Fibroblast of skin of abdomen (primary cell): ENCODE measurements at places on chromosomes 5 and 9.
A peak's percentile ranks its signal among the peaks of the same experiment; 100 is the strongest.

DNA sequence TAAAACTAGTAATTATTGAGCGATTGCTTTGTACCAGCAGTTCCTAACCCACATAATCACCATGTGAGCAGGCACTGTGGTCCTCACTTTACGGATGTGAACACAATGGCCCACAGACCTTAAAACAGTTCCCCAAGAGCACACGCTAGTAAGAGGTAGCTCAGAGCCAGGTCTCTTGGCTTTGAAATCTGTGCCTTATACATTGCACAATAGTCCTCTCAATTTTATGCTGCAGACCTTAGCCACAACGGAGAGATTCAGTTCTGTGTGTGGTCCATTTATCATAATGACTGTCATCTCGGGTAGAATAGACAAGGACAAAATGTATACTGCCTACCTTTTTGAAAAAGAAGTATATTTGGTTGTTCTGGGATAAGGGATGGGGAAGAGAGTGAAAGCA, 289.0 kb upstream of the ANKRD55 start:
- no peak for DNase-seq

DNA sequence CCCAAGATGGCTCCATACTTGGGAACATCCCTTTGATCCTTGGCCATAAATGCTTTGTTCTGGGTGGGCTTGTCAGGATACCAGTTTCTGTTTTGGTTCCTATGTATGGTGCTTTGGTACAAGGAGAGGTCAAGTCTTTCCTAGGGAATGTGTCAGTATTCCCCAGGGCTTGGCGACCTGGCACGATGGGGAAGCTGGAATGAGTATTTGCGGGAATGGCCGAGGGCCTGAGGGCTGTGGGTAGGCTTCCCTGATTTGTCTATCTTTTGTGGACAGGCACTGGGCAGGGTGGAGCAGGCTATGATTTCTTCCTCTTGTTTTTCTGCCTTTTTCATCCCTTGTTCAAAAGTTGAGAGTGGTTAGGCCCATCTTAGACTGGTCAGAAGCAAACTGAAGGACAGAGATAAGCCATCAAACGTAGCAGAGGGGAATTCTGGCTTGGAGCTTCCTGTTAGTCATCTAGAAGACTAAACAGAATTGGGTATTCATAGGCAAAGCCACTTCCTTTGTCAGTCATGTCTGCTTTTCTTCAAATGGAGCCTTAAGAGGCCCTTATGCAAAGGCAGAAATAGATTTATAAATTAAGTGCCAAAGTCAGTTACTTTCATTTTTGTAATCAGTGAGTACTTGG, 13.7 kb downstream of the DOCK2 start:
- peak; percentile 68 for DNase-seq

DNA sequence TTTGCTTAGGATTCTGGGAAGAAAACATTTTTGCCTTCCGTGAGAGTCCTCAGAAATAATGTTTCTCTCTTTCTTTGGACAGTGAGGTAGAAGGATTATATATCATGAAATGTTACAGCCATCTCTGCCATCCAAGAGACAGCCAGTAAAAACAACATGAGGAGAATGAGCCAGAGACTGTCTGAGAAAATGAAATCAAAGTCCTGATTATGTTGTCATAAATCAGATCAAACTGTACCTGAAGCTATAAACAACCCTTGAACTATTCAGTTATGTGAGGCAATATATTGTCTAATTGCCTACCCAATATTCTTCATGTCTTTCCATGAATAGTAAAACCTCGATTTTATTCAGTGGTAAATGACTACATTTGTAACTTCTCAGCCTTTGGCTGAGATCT, 9.2 kb upstream of the HTR4 start:
- no peak for DNase-seq

GRCh38 chr5:126166368-126166767, 256.8 kb upstream of the GRAMD2B start:
- no peak for DNase-seq

GRCh38 chr5:172910828-172911627, 48.2 kb upstream of the RPL26L1 start:
- DNase-seq: peak; percentile 52

- no peak for DNase-seq
These were observed 277.0 kb downstream of the SMARCA2 start for GRCh38 chr9:2291980-2292704.

DNA sequence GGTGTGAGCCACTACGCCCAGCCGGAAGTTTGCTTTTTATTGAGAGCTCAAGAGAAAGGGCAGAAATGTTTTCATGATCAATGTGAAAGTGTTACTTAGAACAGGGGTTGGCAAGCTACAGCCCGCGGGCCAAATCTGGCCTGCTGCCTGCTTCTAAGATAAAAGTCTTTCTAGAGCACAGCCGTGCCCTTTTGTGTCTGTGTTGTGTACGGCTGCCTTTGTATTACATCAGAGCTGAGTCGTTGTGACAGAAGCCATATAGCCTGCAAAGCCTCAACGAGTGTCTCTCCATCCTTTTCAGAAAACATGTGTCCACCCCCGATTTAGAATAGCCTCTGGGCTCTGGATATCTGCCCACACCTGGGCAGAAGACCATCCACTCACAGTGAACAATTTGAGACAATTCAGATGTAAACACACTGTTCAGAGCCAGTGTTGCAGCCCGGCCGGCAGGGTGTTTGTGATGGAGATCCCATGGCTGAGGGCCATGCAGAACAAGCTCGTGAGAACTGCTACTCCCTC, 28.8 kb downstream of the AK8 start:
- no peak for DNase-seq

- no peak for DNase-seq
These were observed 43.7 kb upstream of the RFX3 start for GRCh38 chr9:3569529-3569928.

DNA sequence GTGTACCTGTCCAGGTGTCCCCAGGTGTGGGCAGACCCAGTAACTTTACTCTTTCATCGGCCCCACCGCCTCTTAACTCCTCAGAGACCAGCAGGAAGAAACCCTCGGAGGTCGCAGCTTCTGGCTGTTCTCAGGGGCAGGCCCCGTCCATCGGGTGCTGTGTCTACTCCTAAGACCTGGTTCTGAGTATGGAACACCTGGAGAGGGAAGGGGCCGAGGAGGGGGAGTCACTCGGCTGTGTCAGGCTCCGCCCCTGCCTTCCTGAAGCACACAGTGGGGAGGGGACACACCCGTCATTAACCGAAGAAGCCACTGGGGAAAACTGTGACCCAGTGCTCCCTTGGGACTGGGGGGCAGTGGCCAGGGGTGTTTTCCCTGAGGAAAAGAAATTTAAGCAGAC, 22.3 kb downstream of the NTNG2 start:
- DNase-seq: no peak

DNA sequence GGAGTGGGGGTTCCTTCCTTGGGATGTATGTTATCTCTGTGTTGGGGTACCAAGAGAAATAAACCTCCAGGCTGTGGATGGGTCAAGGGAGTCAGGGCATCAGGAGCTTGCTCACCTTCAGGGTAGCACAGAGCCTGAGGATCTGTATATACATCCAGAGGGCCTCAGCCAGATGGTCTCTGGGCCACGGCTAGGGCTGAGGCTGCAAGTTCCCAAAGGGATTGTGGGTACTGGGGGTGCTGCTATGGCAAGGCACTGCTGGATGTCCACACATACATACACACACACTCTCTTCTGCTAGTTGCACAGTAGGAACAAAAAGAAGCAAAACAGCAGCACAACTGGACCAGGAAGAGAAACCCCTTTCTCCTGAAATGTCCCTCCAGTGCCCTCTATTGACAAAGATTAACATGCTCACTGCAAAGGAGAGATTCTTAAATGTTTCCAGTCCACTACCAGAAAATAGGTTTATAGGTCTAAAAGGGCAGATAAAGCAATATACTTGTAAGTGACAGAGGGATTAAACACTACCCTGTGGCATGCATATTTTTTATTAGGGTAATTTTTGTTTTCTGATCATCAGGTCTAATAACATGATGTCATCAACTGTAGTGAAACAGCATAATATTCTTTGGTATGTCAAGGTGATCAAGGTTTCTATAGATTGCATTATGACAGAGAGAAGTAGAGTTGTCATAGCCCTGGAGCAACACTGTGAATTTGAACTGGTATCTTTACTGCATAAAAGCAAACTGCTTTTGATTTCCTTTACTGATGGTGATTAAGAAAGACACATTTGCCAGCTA, 56.3 kb upstream of the KCNN2 start:
- peak; percentile 56 for DNase-seq

DNA sequence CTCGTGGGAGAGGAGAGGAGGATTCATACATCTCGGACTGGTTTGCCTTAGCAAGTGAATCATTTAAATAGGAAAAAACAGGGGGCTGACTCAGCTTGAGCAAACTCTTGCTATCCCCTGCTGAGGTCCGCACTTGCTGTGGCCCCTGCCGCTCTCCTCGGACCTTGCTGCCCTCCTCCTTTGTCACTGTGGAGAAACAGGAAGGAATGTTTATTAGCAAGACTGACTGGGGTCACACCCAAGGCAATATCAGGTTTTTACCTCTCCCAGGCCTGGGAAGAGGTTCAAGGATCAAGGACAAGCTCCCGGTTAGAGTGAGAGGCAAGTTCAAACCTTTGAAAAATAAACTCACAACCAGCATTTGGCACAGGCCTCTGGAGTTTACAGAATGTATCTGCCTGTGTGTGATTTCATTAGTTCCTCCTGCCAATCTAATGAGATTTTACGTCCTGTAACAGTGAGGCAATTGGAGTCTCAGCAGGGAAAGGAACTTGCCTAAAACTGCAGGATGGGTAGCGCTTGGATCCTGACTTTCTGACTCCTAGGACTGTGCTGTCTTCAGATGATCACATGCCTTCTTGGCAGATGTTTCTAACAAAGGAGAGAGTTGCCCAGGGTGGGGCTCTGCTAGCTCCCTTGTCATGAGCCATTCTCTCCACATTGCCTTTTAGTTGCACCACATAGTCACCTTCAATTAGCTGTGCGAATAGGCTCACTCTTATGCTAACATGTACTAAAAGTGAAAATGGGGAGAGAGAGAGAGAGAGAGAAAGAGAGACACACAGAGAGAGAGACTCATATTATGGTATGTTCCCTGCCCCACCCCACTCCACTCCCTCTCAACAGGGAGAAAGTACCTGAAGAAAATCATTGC, 108.6 kb upstream of the CDKN2B start:
- peak; percentile 51 for DNase-seq

GRCh38 chr5:77170-77501, 14.8 kb upstream of the PLEKHG4B start:
- no peak for DNase-seq

- no peak for DNase-seq
These were observed 109.9 kb downstream of the YIPF5 start for GRCh38 chr5:144060598-144060997.

DNA sequence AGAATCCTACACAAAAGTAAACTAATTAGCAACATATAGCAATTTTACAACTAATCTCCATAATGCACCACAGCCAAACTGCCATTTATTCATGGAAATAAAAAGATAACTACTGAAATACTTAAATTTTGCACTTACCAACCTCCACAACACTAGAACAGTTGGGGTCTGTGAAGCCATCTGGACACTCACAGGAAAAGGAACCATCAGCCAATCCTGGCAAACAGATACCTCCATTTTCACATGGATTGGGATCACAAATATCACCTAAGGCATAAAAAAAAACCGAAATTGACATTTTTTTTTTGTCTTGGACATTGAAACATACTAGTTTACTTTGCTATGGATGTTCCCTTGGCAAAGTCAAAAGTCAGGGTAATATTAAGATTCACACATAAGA, 130.7 kb downstream of the EDIL3 start:
- no peak for DNase-seq

GRCh38 chr5:81068063-81068462, 107.9 kb downstream of the RASGRF2 start:
- DNase-seq: no peak

GRCh38 chr5:92944903-92945604, 636.0 kb downstream of the NR2F1-AS1 start:
- peak; percentile 44 for DNase-seq

- DNase-seq: no peak
These were observed 1.6 kb downstream of the BTNL3 start for GRCh38 chr5:180990086-180990881.

- DNase-seq: peak; percentile 91
These were observed at the start of gene RAB3C for GRCh38 chr5:58582803-58583491. Gene RAB3C (plus strand): TSS chr5:58583075. CDS start chr5:58583209, 134 bp downstream.

- no peak for DNase-seq
These were observed 54.4 kb upstream of the TRAF1 start for GRCh38 chr9:120980951-120981350.

DNA sequence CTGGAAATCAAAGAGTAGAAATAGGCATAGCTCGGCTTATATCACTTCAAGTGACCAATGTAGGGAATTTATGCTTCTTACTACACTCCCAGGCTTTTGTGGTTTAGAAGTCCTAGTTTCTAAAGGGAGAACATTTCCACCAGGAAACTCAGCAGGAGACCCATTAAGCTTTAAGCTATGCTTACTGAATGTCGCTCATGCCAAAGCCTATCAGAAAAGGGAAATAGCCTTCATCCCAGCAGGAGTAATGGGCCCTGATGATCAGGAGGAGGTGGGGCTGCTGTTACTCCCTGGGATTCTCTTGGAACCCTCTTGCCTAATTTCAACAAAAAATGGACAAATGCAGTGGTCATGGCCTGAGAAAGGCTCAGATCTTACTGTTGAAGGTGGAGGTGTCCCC, 54.5 kb upstream of the SEMA6A start:
- no peak for DNase-seq

- DNase-seq: no peak
These were observed 81.5 kb upstream of the RASEF start for GRCh38 chr9:83144492-83144891.

GRCh38 chr5:118544887-118545449, 443.4 kb downstream of the DTWD2 start:
- peak; percentile 51 for DNase-seq

DNA sequence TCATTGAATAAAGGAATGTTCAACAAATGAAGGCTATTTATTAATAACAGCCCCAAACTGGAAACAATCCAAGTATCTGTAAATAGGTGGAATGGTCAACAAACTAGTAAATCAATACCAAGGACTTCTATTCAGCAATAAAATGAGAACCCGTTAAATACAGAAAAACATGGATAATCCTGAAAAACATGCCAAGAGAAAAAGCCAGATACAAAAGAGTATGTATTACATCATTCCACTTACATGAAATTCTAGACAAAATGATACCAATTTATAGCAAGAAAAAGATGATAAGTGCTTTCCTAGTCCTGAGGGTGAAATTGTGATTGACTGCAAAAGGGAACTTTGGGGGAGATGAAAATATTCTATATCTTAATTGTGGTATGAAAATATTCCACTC, 3.1 kb downstream of the PJA2 start:
- no peak for DNase-seq

DNA sequence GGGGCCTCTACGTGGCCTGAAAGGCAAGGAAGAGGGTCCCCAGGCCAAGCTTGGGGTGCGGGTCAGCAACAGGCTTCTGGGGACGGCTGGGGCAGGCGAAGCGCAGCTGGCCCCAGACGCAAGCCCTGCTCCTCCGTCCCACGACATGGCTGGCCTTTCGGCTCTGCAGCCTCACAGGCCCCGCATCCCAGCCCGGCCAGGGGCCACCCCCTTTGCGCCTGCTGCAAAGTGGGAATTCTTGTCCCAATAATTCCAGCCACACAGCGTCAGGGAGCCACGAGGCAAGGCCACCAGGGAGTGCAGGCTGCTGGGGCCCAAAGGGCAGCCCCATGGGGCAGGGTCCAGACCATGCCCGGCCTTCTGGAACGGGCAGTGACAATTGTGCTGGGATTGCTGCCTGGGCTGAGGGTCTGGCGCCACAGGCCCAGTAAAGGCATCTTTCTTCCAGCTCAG, 1.1 kb upstream of the ENTPD2 start:
- DNase-seq: no peak
